EH (cell line): ENCODE measurements at places on chromosomes 2 and 18.

GRCh38 chr18:11147371-11147951 is 1.9 kb downstream of the PIEZO2 start:
- no peak for DNase-seq

DNA sequence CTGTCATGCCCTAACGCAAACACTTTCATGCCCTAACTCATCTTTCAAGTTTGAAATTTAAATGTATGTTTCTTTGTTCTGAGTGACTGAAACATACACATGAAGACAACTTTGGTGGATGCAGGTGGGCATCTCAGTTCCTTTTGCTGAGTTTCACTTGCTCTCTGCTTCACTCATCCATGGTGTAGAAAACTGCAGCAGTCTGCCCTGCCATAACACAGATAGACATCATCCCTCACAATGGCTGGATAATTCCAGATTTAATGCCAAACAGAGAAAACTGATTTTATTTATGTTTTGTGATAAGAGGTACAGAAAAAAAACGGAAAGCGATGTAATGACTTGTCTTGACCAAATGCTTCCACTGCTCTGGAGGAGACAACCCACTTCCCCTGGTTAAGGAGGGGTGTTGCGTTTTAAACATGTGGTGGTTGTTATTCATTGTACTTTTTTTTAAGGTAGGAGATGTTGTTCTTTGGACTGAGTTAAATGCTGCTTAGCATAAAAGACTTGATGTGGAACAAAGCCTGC is 70.4 kb downstream of the RHBDD1 start:
- no peak for DNase-seq

DNA sequence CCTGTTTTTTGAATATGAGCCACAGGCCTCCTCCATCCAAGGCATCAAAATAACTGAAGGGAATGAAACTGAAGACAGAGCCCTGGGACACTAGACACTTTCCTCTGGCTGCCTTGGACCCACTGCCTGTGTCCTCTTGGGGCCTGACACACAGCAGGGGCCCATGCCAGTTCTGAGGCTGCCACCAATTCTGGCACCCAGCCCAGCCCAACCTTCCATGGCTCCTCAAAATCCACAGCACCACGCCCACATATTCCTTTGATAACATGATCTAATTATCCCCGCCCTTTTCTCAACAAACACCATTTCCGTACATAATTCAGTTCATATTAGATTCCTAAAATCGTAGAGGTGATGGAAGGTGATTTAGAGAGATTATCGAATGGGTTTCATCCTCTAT is 64.2 kb downstream of the EMX1 start:
- no peak for DNase-seq

DNA sequence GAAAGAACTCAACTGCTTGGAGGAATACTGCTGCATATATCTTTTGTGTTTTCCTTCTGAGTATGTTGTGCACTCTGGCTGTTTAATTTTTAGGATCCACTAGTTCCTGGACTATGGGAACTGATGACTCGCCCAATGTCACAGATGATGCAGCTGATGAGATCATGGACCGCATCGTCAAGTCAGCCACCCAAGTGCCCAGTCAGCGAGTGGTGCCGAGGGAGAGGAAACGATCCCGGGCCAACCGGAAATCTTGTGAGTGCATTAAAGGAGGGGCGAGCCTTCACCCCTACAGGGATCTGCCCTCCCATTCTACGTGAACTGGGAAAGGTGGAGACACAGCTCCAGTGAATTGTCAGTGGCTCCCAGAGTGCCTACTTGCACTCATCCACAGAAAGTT is 59.6 kb downstream of the TPGS2 start:
- DNase-seq: peak; percentile 53

DNA sequence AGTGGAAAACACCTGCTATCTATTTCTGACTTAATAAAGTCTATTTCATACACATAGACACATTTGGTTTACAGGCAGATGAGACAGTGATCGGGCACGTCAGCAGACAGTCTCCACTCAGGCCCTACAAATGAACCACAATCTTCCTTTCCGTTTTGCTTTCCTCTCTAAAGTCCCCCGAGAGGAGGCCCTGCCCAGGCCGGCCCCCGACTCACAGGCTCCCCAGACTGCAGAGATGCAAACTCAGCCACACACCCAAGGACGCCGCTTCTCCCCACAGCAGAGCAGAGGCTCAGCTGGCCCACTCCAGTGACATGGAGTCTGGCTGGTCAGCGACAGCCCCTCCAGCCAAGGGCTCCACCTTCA is 9.3 kb upstream of the MTERF4 start:
- no peak for DNase-seq

DNA sequence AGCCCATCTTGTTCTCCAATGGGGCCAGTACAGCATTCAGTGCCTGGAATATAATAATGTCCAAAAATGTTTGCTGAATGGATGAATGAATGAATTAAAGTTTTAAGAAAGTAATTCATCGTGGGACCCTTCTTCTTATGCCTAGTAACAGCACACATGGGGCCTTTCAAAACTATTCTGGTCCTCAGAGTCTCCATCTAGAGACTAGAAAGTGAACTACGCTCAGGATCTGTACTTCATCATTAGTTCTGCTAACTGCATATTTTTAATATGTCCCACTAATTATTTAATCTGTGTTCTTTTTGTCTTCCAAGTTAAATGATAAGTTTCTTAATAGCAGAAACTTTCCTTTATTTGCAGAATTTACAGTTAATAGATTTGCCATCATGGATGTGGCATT is 172.5 kb downstream of the SMAD2 start:
- DNase-seq: no peak

DNA sequence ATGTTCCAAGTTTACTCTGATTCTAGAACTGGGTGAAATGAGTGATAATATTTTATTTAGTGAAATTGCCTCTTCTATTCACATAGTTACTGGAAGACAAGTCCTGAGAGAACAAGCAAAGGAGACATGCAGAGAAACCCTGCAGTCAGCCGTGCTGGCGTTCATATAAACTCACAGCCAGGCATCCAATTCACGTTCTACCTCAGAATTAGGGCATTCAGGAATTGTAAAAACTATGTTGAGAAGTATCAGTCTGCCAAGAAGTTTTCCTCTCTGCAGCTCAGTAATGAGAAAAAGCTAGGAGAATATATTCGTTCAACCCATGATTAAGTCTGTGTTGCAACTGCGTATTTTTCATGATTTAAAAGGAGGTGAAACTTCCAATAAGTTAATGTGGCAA is 156.2 kb upstream of the DSEL start:
- DNase-seq: no peak

- DNase-seq: peak; percentile 34
Measured at GRCh38 chr18:50424877-50425690, 50.2 kb downstream of the SKA1 start.

DNA sequence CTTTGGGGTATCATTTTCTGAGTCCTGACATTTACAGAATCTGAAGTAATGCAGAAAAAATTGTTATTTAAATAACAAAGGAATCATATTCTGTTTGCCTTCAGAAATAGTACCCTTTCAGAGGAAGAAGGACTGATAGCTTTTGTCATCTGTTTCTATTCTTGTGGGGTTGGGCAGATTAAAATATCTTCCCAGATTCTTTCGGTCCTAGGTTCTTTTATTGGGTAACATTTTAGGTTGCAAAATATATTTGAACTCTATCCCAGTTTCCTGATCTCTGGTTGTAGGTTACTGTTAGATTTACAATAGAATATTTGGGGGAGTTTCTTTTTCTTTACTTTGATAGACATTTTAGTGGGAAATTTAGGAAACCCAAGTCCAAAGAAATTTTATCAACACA is 550.5 kb downstream of the SPAG16 start:
- peak; percentile 67 for DNase-seq

GRCh38 chr2:229475778-229476177 is 204.7 kb upstream of the PID1 start:
- DNase-seq: no peak

DNA sequence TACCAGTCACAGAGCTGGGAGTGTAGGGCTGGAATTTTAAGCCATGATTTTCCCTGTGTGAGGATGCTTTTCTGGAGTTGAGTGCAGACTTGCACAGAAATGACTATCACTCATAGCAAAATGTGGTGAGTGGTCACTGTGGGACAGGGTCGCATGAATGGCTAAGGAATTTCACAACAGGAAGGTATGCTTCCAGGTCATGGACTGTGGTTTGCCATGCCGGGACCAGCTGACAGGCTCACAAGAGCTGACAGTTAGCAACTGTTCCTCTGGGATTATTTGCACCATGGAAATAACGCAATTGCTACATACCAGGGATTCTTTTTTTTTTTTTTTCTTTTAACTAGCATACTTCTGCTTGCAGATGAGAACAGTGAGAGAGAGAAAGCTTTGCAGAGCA is 3.8 kb upstream of the UXS1 start:
- peak; percentile 94 for DNase-seq

- peak; percentile 55 for DNase-seq
Measured at GRCh38 chr2:113136828-113137775, 9.7 kb downstream of the IL1RN start.

GRCh38 chr2:174340400-174341292 is 5.9 kb downstream of the SP9 start:
- no peak for DNase-seq

DNA sequence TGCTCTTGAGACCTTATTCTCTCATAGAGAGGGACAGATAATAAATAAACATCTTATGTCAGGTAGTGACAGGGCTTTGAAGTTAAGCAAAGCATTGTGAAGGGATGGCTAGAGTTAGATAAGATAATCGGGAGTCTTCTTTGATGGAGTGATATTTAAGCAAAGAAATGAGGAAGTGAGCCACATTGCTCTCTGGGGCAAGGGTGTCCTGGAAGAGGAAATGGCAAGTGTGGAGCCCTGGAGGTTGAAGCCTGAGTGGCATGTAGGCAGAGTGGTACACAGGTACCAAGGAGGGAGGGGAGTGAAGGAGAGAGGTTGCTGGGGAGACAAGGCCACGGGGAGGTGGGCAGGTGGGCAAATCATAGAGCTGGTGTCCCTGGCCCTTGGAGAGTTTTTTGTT is 110.2 kb downstream of the CTAGE1 start:
- no peak for DNase-seq
